ENCODE measurements at places on chromosomes 2 and 18.

- no peak for DNase-seq
These were observed 485.8 kb downstream of the STK39 start for GRCh38 chr2:167761465-167762136.

DNA sequence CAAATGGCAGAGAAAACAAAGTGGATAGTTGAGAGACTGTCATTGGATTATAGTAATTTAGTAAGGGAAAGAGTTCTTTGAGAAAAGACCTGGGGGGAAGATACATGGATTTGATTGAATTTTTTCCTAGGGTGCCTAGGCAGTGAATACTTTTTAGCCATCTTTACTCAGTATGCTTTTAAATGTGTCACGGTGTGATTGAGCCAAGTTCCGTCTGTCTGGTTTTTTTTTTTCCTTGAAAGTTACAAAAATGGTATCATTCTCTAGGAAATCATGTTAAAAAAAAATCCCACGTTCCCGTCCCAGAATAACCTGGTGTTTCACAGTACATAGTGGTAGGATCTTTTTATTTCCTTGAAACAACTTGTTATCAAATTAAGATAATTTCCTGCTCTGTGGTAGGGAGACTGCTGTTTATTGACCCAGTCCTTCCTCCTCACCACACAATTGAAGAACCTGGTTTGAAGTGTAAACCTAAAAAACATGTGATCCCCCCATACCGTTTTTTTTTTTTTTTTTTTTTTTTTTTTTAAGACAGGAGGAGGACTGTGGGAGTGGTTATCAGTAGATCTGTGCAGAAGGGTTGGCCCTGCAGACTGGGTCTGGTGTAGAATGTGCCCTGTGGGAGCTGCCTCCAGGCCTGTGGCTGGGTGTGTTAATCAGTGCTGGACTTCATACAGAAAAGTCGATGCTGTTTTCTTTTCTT lies 55.1 kb downstream of the DGKD start:
- peak; percentile 88 for DNase-seq

GRCh38 chr2:191298306-191298705 lies 53.1 kb downstream of the MYO1B start:
- DNase-seq = no peak

DNA sequence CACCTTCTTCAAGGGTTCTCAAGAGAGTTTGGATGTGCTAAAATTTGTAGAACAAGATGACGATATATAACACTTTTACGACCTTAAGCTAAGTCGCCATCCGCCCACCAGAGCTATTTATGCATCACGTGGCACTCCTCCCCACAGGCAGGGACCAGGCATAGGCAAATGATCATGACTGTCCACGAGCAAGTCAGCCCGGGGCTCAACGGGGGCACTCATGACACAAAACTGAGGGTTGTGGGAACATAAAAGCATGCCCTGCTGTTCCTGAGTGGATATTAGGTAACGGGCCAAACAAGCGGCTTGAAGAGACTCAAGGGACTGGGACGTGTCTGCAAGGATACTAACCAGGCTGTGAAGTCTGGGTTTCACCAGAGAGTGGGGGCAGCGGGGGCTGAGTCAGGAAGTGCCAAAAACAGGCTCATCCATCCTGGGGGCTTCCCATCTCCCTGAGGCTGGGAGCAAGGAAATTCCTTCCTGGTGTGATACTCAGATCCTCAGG lies 58.1 kb downstream of the FAM178B start:
- no peak for DNase-seq

GRCh38 chr2:230821261-230821990 lies 43.3 kb upstream of the ITM2C start:
- DNase-seq = peak; percentile 8
